ENCODE measurements at places on chromosomes 4 and X. TPM values are rescaled to one million over a fixed set of nuclear protein-coding genes. Genes with fewer than 3 reads are reported as not detected.
A peak's percentile ranks its signal among the peaks of the same experiment; 100 is the strongest.

- no peak for DNase-seq
Measured at GRCh38 chr4:34365946-34366345, 1878.4 kb downstream of the ARAP2 start.

- DNase-seq = peak; percentile 94
Measured at GRCh38 chr4:55948726-55949481, at the start of gene CEP135. TSS of gene CEP135 (plus strand) at chr4:55948945. CDS start at chr4:55952131, 3,186 bp downstream.

- DNase-seq = no peak
Measured at GRCh38 chr4:35772291-35772690, 472.0 kb downstream of the ARAP2 start.

- no peak for DNase-seq
Measured at GRCh38 chrX:120311727-120312063, 434 bp upstream of the TMEM255A start.

GUCY1A1 gene
- 110 TPM for polyA plus RNA-seq
